ENCODE measurements at places on chromosomes 11 and 22.

GRCh38 chr22:31104869-31105268, 2.5 kb downstream of the SELENOM start:
- DNase-seq: no peak

GRCh38 chr11:113106507-113106906, 145.3 kb downstream of the NCAM1 start:
- no peak for DNase-seq

- no peak for DNase-seq
Observed at GRCh38 chr11:94793822-94794221, 25.7 kb downstream of the AMOTL1 start.

DNA sequence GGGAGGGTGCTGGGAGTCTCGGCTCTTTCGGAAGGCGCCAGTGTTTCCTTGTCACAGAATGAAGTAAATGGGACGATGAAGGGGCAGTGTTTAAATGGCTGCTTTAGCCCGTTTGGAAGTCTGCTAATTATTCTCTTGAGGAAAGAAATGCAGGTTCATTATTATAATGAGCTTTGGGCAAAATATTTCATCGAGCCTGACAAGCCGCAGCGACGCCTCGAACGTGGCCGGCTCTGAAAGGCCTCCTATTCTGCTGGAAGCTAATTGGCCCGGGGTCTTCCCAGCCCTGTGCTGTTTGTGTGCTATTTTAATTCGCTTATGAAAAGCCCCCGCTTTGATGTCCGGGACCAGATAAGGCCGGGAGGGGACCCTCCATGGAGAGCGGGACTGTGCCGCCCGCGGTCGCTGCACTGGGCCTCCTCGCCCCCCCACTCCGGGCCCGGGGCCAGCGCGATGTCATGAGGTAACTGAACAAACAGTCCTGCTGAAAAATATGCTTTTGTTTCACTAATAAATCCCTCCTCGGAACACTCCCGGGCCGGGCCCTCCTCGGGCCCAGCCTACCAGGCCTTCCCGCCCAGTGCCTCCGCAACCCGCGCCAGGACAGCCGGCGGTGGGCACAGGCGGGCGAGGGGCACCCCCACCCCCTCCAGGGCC, 78.4 kb downstream of the CDKN1C start:
- peak; percentile 40 for DNase-seq

- no peak for DNase-seq
Observed at GRCh38 chr11:123194337-123195187, 486 bp downstream of the CLMP start.

- DNase-seq: no peak
Observed at GRCh38 chr11:22082178-22082577, 110.7 kb upstream of the ANO5 start.

DNA sequence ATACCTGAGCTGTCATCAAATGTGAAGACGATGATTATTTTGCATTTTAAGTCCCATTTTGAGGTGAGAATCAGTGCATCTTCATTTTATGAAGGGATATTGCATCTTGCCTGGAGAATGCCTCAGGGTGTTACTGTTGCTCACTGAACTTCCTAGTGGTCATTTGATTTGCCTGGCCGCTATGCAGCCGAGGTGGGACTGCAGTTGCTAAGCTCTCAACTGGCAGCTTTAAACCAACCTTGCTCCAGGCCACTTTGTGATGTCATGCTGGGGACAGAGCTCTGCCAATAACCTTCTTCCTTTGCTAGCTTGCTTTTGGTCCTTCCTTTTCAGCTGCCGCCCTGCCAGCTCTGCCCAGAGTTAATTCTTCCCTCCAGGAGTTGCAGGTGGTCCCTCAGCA, 409.4 kb upstream of the B3GAT1 start:
- DNase-seq: no peak

- no peak for DNase-seq
Observed at GRCh38 chr11:116888024-116888423, 50.6 kb upstream of the APOA1 start.

DNA sequence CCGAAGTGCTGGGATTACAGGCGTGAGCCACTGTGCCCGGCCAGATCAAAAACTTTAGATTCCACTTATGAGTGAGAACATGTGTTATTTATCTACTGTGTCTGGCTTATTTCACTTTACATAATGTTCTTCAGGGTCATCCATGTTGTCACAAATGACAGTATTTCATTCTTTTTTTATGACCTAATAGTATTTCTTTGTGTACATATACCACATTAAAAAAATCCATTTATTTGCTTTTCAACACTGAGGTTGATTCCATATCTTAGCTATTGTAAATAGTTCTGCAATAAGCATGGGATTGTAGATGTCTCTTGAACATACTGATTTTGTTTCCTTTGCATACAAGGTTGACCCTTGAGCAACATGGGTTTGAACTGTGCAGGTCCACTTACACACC, 13.2 kb upstream of the SCGB1D1 start:
- no peak for DNase-seq

DNA sequence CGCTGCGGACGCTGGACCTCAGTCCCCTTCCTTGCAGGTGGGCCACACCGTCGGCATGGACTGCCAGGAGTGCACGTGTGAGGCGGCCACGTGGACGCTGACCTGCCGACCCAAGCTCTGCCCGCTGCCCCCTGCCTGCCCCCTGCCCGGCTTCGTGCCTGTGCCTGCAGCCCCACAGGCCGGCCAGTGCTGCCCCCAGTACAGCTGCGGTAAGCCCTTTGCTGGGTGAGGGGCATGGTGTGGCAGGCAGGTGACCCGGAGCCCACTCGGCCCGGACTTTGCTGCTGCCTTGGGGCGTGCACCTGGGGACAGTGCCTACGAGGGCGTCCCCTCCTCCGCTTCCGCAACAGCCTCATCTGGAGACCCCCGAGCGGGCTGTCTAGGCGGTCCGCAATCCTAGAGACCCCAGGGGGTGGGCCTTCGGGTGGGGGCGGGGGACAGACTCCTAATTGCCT, 25.4 kb upstream of the MUC5B start:
- no peak for DNase-seq

DNA sequence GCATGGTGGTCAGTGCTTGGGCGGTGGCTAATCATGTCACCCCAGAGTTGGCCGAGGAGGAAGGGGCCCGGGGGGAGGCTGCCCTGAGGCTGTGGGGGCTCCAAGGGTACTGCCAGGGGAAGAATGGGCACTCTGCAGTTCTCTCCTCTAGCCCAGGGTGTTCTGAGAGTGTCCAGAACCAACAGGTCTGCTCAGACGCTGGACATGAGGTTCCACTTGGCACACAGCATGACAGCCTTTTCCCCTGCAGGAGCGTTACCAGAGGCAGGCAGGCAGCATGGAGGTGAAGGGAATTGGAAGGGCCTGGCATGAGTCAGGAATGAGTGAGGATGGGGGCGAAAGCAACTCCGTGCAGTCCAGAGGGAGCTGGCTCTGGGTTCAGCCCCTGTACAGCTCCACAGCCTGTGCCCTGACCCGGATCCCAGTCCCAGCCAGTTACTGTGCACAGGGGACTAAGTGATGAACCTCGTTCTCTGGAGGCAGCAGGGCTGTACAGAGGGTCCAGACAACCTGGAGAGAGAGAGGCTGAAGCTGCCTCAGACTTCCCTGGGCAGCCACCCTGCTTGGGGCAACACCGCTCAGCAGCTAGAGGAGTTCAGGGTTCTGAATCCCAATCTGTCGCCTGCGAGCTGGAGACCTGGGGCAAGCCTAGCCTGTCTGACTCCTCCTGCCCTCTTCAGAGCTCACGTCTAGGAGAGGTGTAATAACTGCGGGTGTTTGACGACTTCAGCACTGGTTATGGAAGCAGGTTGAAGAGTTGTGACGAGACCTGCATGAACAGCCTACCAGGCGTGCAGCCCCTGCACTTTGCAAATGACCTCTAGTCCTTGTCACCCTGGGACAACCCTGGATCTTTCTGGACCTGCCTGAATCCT, 14.7 kb upstream of the TUB start:
- no peak for DNase-seq

DNA sequence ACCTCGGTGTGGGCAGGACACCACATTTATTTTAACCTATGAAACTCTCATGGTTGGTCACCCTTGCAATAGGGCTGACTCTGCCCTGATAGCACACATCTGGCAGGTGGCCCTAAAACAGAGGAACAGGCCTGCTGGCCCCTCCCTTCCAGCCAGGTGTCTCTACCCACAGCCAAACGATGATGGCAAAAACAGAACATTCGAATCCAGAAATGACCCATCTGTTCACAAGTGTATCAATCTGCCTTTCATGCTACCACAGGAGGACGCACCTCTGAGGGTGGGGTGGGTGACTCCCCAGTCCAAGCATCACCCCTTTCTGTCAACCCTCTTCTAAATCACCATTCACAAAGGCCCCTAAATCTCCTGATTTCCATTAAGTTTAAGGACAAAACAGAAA, 118.1 kb downstream of the ETS1 start:
- DNase-seq: no peak

DNA sequence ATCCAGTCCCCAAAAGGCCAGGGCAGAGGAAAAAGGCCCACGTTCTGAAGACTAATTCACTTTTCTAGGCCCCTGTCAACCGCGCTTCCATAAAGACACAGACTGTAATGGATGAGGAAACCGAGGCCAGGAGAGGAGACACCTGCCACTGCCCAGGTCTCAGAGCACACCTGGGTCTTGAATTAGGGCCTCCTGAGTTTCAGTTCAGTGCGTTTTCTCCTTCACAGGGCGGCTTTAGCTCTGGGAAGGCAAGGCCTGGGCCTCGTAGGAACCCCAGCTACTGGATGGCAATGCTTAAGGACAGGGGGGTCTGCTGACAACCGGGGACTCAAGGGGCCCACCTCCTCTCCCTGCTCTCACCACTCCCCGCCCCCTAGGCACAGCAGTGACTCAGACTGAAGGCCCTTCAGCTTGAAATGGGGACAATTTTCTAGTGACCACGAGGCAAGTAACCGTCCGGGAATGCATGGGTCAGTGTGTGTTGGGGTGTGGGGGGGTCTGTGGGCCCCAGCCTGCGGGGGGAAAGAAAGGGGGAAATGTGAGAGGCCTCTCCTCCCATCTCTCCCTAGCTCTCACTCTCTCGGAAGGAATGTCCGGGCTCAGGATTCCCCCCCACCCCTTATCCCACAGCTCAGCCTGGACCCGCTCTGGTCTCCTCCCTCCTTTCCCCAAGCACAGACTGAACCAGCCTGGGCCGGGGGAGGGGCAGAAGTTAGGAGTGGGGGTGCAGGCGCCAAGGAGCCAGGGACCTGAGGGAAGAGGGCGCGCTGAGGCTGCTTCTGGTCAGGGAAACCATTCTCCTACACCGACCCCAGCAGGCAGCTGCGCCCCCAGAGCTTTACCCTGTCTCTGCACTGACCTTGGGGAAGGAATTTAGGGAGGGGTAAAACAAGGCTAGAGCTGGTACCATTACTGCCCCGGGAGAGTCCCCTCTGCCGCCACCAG, 17.2 kb downstream of the CREB3L1 start:
- DNase-seq: no peak

- no peak for DNase-seq
Observed at GRCh38 chr22:44738347-44738715, 14.0 kb upstream of the ARHGAP8 start.

Measured in globus pallidus (tissue), 1 donor.